NCI-H2081 treated with DMSO at 0.1 percent for 48 hours (cell line): ENCODE measurements at places on chromosomes 5 and 9.

DNA sequence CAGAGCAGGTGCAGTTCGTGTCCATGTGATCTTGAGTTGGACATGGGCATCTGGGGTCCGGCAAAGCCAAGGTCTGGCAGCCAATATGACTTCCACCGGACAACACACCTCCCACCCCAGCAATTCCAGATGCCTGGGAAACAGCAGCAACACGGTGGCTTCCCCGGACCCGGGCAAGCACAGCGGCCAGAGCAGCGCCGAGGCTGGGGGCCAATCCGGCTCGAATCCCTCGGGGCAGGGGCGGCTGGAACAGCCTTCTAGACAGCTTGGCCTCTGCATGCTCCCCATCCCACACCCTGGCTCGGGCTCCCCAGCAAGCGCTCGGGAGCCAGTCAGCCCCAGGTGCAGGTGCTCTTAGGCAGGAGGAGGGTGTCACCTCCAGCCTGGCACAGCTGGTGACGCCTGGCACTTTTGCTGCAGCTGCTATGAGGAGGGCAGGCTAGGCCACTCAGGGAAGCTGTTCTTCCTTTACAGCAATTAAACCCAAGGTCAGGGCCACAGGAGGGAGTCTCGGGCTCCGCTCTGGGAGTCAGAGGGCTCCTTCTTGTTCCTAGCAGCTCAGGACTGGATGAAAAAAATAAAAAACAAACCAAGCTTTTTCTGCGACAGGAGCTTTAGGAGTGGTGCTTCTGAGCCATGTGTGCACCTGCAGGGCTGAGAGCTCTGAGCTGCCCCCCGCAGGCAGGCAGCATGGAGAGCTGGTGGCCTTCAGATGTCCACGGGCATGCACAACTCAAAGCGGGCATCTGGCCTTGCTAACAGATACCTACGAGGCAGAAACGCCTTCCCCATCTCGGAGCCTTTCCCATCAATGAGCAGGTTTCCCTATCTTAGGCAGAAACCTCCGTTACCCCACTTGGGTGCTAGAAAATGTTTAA lies 28.2 kb downstream of the DBH start:
- DNase-seq, result no peak

- no peak for DNase-seq
Observed at GRCh38 chr5:120260651-120261050, 203.4 kb upstream of the PRR16 start.

DNA sequence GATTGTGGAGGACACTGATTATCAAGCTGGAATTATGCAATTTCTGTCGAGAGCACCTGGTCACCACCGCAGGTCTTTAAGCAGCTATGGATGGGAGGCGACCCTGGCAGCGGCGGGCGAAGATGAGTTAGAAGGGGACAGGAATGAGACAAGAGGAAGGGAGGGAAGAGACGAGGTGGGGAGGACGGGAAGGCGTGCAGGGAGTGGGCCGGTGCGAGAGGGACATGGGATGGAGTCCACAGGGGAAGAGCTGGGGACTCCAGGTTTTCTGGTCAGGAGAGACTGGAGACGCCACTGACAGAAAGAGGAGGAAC lies 192.3 kb downstream of the MELK start:
- no peak for DNase-seq

GRCh38 chr9:23663536-23663935 lies 162.5 kb downstream of the ELAVL2 start:
- no peak for DNase-seq

DNA sequence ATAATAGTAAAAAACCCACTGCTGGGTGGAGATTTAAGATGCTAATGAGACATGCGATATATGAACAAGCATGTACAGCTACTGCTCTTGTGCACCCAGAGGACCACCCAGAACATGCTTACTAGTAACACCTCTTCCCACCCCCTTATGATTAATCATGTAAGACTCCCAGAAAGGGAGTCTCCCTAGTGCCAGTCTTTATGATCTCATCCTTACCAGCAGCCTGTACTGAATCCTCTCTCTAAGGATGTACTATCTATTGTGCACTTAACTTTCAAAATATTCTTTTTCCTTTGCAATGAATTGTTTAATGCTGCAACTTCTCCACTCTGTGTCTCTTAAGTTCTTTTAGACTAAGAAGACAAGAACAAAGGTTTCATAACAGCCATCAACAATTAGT lies 9.1 kb upstream of the MAT2B start:
- no peak for DNase-seq

DNA sequence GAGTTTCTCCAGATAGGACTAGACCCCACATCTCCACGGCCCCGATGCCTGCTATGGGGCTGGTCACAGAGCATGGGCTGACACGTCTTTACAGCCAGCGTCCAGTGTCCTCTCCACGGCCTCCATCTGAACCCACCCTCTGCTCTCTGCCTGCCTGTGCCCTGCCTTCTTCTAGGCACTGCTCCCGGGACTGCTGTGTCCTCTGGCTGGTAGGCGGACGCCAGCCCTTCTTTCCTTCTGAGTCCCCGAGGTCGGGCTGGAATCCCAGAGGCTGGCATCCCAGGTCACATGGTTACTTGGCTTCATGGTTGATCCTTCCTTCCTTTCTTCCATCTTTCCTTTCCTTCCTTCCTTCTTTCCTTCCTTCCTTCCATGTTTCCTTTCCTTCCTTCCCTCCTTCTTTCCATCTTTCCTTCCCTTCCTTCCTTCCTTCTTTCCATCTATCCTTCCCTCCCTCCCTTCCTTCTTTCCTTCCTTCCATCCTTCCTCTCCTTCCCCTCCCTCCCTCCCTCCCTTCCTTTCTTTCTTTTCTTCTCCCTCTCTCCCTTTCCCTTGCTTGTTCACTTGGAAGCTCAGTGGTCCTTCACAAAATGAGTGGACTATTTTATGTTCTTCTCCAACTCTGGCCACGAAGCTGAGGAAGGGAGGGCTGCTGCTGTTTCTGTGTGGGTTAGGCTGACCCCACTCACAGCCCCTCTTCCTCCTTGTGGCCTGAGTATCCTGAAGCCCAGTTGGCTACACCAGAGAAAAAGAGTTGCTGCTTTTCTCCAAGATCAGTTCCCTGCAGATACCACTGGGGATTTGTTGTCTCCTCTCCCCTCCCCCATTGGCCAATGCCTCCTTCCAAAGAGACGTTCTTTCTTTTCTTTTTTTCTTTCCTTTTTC lies 66.8 kb upstream of the NEURL1B start:
- DNase-seq, result no peak

- DNase-seq, result no peak
Observed at GRCh38 chr5:35487233-35488025, 130.2 kb upstream of the SPEF2 start.

DNA sequence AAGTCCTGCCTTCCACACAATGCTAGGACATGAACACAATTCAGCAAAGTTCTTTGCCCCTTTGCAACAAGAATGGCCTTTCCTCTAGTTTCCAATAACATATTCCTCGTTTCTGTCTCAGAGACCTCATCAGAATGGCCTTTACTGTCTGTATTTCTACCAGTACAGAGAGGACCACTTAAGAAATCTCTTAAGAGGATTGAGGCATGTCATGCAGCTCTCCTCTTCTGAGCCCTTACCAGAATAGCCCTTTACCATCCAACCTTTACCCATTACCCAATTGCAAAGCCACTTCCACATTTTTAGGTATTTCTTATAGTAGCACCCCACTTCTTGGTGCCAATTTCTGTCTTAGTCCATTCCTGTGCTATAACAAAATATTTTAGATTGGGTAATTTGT lies 20.3 kb downstream of the TNPO1 start:
- DNase-seq, result no peak

DNA sequence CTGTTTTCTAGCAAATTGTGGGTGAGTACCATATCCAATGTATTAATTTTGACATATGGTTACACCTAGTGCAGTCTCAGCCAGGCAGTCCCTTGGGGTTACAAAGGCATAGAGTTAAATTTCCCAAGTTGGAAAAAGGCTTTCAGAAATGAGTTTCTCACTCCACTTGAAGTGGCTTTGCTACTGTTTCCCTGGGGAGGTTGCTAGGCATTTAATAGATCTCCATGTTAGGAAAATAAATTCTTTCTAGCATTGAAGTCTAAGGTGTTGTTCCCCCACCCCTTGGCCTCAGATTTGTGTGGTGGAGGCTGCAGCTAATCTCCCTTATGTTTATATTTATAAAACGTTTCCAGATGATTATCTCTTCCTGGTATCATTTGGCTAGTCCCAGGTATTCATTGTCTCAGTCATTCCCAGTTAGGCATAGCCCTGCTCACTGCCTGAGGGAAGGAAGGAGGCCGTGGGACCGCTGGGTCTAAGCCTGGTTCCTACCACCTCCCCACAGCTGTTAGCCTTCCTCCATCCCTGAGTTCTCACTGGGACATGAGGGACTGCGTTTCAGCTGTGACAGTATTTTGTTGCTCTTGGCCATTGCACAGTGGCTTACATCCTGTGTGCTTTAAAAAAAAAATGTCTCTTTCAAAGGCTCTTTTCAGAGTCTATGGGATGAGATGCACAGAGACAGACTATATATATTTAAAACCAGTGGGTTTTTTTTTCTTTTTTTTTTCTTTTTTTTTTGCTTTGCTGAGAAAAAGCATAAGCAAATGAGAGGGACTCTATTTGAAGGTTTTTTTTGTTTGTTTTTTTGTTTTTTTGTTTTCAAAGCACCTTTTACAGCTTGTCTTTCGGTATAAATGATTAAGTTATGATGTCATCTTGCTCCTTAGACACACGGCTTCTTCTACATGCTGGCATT lies 121.5 kb downstream of the MAST4 start:
- no peak for DNase-seq

DNA sequence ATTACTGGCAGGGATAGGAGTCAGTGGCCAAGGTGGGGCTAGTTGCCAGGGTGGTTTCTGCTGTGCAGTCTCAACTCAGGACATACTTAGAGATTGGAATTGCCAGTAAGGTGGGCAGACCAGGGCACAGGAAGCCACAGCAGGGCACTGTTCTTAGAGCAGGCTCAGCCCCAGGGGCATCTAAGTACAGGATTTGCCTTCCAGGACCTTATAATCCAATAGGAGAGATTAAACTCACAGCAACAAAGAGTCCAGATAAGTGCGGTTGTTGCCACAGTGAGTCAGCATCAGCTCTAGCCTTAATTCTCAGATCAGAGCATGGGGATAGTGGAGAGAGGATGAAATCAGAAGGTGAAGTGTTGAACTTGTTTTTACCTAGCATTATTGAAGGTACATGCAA lies 265.8 kb upstream of the TRPC7 start:
- DNase-seq, result no peak

- DNase-seq, result no peak
Observed at GRCh38 chr9:83533296-83533695, 4.9 kb downstream of the FRMD3 start.

DNA sequence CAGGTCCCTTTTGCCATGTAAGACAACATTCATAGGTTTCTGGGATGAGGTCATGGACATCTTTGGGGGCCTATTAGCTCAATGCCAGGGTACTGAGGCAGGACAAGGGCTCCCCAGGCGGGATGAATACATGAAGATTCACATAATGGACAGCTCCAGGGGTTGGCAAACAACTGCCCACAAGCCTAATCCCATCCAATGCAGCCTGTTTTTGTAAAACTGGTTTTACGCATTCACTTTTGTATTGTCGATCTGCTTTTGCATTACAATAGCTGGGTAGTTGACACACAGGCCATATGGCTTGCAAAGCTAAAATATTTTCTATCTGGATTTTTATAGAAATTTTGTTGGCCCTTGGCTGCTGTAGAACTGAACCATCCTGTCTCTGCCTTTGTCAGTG lies 248.5 kb upstream of the PANK3 start:
- DNase-seq, result no peak
